ENCODE measurements at places on chromosomes 16 and 17. TPM values are rescaled to one million over a fixed set of nuclear protein-coding genes. Genes with fewer than 3 reads are reported as not detected.

The MPP3 gene
- 4.4 TPM for total RNA-seq

DNA sequence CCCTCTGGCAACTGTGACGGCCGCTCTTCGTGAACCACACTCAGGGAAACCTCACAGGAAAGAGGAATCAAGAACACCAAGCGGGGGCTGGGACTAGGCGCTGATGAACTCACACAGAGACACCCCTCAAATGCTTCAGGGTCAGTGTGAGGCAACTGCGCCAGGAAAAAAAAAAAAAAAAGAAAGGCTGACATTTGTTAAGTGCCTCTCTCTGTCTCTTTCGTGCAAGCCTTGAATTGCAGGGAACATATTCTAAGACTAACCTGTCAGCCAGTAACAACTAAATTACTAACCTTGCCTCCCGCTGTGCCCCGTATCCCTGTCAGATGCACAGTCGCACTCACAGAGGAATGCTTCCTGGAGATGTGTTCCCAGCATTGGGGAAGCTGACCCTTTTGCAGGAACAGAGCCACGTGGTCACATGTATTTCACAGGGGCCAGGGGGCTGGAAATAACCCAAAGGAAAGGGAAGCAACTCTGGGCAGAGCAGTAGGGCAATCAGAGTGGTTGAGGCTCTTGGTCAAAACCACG, 247.8 kb downstream of the XYLT1 start:
- DNase-seq = peak; percentile 12

DNA sequence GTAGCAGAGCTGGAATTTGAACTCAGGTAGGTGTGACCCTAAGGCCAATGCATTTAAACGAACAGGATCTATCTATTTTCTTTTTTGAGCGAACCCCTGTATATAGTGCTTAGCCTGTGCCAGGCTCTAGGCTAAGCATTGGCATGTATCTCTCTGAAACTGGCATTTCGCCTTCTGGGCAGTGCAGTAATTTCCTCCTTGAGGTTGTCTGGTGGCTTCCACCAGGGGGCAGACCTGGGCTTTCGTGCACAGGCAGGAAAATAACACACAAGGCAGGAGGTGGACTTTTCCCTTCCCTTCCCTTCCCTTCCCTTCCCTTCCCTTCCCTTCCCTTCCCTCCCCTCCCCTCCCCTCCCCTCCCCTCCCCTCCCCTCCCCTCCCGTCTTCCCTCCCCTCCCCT, 34.4 kb upstream of the PRKCB start:
- peak; percentile 78 for DNase-seq

- DNase-seq = no peak
Measured at GRCh38 chr17:61856035-61856434, 7.3 kb downstream of the BRIP1 start.

GRCh38 chr17:56441308-56441707, 152.2 kb upstream of the NOG start:
- DNase-seq = peak; percentile 35

The CACNG1 gene
- total RNA-seq = not detected

The KRT39 gene
- not detected for total RNA-seq

DNA sequence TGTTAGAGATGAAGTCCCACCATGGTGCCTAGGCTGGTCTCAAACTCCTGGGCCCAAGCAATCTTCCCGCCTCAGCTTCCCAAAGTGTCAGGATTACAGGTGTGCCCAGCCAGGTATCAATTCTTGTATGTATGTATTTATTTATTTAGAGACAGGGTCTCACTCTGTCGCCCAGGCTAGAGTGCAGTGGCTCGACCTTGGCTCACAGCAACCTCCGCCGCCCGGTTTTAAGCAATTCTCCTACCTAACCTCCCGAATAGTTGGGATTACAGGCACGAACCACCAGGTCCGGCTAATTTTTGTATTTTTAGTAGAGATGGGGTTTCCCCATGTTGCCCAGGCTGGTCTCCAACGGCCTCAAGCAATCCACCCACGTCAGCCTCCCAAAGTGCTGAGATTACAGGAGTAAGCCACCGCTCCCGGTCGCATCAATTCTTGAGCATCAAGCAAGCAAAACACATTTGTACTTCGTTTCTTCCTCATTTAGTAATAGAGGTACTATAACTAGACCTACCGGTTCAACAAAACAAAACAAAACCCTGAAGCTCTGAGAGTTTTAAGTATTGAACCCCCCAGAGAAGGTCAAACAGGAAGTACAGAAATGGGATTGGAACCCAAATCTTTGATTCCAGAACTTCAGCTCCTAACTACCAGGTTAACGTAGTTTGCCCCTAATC, 1.0 kb upstream of the ZNF500 start:
- peak; percentile 48 for DNase-seq

DNA sequence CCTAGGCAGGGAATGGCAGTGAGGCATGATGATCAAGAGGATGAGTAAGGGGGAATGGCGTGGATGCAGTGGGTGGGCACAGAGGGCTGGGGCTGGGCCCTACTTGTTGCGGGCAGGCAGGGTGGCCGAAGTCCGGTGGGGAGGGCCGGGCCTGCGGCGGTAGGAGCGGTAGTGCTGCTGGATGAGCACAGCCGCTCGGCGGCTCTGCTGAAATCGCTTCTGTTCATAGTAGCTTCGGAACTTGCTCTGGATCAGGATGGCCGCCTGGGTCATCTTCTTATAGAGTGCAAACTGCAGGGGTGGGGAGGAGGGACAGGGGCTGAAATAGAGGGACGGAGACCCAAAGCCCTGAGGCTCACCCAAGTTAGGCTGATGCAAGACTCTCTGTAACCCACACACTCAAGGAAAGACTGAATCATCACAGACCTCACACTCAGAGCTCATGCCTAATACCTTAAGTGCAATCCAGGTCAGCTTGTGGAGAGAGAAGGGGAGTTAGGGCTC, 1.5 kb upstream of the SPAG7 start:
- peak; percentile 78 for DNase-seq

- no peak for DNase-seq
Measured at GRCh38 chr17:45248132-45248957, 13.5 kb downstream of the SPATA32 start.

DNA sequence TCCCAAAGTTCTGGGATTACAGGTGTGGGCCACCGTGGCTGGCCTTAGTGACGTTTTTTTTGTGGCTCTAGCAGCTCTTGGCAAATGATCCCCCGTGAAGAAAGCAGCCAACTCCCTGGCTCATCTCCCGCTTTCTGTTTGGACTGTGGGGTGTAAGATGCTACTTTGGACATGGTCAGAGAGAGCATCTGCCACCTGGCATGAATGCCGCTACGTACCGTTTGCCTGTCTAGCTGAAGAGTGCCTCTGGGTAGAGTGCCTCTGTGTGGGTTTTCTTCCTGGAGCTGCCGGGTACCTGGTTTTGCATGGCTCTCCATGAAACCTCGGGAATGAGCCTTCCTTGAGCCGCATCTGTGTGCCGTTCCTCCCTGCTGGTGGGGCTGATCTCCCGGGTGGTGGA, 34.3 kb downstream of the NDEL1 start:
- no peak for DNase-seq

The SCNN1B gene
- total RNA-seq = not detected

The CHST5 gene
- total RNA-seq = not detected

DNA sequence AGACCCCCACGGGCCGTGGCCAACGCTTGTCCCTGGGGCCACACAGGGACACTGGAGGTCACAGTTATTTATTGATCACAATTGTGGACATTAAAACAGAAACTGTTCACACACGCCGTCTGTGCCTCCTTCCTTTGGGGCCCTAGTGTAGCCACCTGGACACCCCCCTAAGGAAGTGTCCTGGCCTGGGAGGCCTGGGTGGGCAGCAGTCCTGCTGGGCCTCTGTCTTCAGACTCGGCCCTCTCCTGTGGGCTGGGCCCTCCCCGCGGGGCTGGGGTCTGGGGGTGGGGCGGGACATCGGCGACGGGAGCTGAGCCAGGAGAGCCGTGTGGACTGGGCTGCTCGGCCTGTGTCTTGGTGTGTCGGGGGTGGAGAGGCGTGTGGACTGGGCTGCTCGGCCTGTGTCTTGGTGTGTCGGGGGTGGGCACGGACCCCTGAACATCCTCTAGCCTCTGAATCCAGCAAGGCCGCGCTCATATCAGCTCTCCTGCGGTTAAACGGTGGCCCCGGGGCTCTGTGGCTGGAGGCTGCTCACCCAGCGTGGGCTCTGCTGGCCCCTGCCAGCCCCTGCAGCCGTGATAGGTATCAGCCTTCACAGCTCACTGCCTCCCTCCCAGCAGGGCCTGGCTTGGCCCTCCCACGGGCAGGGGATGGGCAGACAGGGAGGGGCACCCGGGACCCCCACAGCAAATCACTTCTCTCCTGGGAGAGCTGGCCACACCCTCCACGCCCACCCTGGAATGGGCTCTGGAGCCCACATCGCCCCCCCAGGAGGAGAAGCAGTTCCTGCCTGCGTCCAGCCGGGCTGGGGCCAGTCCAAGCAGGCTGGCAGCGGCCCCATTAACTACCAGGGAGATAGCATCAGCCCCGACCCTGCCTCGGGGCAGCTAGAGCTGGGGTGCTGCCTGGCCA, 1.1 kb upstream of the NHLRC4 start:
- DNase-seq = no peak

The FKBP10 gene
- total RNA-seq = 258 TPM

DNA sequence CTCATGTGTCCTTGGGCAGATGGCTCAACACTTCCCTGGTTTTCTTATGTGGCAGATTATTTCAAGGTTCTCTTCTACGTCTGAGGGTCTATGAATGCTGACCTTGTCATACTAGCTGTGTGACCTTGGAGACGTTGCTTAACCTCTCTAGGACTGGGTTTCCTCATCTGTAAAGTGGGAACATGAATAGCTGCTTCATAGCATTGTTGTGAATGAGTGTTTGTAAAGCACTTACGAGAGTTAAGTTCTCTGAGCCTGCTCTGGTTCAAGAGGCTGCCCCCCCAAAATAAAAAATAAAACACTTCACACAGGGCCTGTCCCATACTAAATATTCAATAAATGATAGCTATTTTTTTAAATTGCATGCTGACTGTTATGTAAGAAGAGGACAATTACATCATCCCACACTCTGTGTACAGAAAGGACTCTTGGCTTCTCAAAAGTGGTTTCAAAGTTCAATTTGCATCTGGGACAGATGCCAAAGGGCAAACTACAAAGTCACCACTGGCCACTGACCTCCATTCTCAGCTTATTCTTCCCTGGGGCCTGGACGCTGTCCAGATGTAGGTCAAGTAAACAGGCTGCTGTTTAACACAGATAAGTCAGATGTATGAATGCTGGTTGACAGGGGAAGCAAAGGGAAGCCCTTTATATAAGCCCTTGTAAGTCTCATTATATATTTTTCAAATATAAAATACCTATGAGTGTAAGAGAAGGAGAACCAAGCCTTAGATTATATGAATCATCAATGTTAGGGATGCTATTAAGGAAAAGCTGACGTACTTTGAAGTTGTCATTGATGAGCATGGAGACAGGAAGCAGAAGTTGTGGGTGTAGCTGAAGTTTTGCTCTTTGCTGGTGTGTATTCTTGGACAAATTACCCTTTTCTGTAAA, 15.4 kb upstream of the NDEL1 start:
- DNase-seq = peak; percentile 86

The FAM171A2 gene
- total RNA-seq = 2.1 TPM

The NACA2 gene
- 0.43 TPM for total RNA-seq

The MRPL10 gene
- 62.6 TPM for total RNA-seq

- DNase-seq = no peak
Measured at GRCh38 chr17:72759301-72759700, 333.2 kb downstream of the SLC39A11 start.

- no peak for DNase-seq
Measured at GRCh38 chr17:46925185-46925868, 2.4 kb downstream of the GOSR2 start.

- no peak for DNase-seq
Measured at GRCh38 chr17:14304222-14304772, 3.4 kb downstream of the HS3ST3B1 start.

GRCh38 chr16:1610071-1610898, 1.6 kb downstream of the IFT140 start:
- DNase-seq = peak; percentile 87

The CNTNAP1 gene
- 9.3 TPM for total RNA-seq

DNA sequence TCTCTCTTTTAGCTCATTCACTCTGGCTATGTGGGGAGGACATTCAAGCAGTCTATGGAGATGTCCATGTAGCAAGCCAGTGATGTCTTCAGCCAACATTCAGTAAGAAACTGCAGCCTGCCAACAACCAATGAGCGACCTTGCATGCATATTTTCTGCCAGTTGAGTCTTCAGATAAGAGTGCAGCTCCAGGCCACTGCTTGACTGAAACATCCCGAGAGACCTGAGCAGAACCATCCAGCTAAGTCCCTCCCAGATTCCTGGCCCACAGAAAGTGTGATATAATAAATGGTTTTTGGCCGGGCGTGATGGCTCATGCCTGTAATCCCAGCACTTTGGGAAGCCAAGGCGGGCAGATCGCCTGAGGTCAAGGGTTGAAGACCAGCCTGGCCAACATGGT, 10.5 kb upstream of the C17orf58 start:
- peak; percentile 51 for DNase-seq

DNA sequence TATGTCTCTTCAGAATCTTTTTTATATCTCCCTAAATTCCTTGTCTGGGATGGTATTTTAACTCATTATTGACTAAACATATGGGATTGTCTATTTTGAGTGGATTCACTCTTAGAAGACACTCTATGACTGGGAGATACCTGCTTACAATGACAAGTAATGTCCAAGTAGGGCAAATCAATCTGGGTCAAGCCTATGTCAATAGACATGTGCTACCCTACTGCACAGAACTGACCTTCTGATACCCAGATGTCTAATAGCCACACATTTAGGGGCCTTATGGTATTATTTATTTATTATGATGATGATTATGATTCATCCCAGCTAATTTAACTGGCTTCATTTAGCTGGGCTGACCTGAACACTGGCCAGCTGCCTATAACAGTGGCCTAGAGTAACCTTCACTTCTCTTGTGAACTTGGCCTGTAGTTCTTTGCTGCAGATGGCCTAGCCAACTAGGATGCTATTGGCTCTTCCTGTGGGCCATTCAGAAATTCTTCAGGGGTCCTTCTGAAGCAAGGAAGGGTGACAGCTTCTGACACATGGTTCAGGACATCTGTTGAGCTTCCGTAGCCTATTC, 138.0 kb downstream of the ANKFN1 start:
- DNase-seq = peak; percentile 83

GRCh38 chr17:29136998-29137730, 43.0 kb downstream of the MYO18A start:
- DNase-seq = no peak

The FOXC2 gene
- total RNA-seq = 4.6 TPM

GRCh38 chr16:2968368-2968737, 795 bp upstream of the PAQR4 start:
- no peak for DNase-seq

DNA sequence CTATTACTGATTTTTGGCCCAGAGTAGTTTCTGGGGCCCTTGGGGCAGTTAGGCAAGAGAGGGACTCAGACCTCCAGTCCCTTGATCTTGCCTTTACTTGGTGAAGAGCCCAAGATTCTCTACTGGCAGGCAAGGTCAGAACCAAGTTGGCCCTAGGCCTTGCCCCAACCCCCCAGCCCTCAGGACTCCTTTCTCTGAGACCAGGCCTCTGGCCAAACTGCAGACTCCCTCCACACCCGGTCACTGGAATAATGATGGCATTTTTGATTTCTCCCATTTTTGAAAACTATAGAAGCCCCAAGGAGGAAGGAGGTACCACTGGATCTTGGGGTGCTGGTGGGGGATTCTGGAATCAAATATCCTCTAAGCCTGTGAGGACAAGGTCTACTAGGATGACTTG, 18.0 kb upstream of the HOXB9 start:
- DNase-seq = peak; percentile 21

Measured in MG63 (cell line).